ENCODE measurements at places on chromosomes 4 and X.

GRCh38 chr4:45302828-45303227 is 576.5 kb upstream of the GNPDA2 start:
- no peak for DNase-seq

GRCh38 chr4:111066001-111066400 is 443.1 kb upstream of the PITX2 start:
- no peak for DNase-seq

GRCh38 chrX:24506082-24506481 is 41.0 kb downstream of the PDK3 start:
- no peak for DNase-seq

DNA sequence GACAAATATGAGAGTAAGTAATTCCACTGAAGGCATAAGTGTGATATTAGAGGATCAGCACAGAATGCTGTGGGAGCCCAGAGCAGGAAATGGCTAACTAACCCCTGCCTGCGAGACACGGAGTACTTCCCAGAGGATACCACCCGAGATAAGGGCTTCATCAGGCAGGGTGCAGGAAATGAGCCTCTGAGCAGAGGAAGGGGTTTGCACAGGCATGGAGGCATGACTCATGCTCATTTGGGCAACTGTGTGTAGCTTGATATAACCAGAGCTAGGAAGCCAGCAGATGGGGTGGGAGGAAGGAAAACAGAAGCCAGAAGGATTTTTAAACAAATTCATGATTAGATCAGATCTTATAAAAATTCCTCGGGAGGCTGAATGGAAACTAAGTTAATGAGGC is 70.0 kb upstream of the TSPAN5 start:
- DNase-seq: peak; percentile 67

DNA sequence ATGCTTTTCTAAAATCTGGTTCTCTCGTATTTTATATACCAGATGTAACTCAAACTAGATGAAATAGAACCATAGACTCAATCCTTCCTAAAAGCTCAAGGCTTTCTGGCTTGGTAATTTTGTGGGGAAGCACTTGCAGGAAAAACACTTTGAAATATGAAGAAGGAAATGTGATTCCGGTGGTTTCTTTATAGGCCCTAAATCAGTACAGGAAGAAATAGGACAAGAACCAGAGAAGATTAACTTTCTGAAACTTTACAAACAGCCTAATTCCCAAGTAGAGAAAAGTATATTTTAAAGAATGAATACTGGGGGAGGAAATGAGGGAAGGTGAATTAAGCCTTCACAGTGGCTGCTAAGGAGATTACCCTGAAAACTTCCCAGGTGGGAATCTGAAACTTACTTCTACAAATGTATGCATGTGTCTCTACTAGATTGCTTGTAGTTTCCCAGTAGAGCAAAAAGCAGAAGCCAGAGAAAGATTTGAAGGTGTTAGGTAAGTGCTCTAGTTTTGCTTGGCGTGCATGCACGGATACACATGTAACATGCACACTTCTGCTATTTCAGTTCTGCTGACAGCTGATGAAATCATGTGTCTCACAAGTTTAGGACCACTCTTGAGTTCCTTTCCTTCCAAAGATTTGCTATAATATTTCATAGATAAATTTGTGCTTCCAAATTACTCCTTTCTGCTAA is 92.1 kb downstream of the AFF1 start:
- no peak for DNase-seq

- DNase-seq: peak; percentile 87
These were observed 175.9 kb downstream of the SLC39A8 start for GRCh38 chr4:102169345-102169744.

GRCh38 chrX:155235891-155236290 is 19.6 kb downstream of the VBP1 start:
- DNase-seq: no peak

- no peak for DNase-seq
These were observed 94.4 kb upstream of the HPGD start for GRCh38 chr4:174616661-174617060.

DNA sequence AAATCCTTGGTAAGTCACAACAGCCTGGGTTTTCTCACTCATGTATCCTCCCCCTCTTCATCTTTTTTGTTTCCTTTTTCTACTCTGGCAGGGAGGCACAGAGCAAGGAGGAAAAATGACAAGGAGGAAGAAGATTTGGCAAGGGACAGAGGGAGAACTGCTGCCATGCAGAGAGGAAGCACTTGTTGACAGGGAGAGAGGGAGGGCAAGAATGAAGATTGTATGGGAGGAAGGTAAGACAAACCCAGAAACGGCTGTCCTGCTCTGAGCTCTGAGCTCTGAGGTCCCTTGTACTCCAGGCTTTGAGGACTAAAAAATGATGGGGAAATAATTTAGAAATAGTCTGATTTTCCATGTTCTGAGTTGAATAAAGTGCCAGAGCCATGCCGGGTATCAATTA is 123.9 kb downstream of the DCHS2 start:
- DNase-seq: no peak

DNA sequence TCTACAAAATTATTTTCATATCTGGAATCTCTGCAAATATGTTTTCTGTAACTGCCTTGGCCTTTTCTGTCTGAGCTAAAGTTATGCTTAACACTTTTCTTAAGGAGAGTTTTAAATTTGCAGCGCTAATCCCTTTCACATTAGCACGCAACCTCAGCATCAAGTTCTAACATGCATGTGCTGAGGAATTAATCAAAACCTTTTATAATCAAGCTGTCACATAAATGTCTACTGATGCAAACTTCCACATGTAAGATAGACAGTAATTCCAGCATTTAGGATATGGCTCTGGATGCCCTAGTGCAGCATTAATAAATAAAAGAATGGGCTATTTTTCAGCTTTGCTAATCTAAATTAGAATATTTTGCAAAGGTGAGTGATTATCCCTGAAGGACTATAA is 17.5 kb upstream of the NEIL3 start:
- no peak for DNase-seq

GRCh38 chrX:41043674-41044345 is 41.4 kb upstream of the USP9X start:
- no peak for DNase-seq

DNA sequence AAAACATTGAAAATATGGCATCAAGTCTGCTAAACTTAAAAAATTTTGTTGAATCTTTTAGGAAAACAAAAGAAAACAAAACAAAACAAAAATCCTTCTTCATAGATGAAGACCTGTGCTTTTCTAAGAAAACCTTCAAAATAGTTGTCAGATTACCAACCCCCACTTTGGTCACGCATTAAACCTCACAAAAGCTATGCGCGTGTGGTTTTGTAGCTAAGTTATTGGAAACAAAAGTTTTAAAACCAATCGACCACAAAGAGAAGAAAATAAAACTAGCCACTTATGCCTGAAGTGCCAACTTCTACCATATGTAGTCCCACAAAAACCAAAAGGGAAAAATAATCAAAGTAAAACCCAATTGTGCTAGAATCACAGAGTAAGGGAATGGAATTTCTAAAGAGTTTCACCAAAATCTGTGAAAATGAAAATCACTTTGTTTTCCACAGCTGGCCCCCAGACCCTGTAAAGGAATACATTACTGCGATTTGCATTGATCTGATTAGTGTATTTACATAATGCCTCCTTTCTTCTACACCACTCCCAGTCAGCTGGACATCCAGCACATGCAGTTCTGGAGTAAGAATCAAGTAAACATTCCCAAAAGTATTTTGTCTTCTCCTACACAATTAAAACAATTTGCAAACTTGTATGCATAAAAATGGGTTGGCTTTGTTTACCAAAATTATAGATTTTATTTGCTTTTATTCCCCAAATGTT is 330.1 kb upstream of the DKK2 start:
- no peak for DNase-seq

- no peak for DNase-seq
These were observed 173.0 kb upstream of the HAND2 start for GRCh38 chr4:173703021-173703420.

DNA sequence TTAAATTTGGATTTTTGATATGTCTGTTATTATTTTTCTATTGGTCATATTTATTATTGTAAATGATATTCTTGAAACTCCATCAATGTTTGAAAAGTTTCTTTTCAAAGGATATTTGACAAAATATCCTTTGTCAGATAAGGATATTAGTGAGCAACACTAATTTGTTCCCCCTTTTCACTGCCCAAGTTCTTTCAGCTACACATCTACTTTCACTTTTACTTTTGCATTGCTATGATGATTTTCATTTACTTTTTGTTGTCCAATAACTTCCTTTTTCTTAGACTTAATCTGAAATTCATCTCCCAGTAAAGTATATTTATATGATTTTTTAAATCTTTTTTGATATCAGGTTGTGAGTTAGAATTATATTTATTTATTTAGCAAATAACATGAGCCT is 542.3 kb upstream of the ADGRL3 start:
- DNase-seq: no peak

DNA sequence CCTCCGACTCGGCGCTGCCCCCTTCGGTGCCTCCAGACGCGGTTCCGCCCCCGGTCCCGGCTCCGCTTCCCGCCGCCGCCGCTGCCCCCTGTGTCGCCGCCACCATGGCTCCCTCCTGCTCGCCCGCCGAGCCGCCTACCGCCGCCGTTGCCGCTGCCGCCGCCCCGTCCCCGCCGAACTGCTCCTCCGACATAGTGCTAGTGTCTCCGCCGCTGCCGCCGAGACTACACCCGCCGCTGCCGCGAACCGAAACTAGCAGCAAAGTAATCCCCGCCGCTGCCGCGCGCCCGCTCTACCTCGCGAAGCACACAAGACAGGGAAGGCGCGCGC is 340 bp downstream of the HNRNPD start:
- DNase-seq: no peak

DNA sequence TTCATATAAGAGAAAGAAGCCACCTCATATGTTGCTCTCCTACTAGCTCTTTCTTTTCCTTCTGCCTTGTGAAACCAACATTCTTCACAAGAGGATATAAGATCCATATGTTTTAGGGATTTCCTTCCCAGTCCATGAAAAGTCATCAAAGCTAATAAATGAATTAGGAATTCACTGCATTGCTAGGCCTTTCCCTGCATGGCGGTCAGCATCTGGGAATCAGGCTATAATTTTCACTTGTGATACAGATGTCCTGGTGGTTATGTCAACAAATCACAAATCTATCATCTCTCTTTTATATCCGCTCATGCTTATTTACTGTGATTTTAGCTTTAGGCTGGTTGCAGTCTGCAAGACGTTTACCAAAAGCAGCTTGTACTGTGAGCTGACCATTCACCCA is 510.0 kb downstream of the NLGN4X start:
- no peak for DNase-seq

GRCh38 chr4:23741681-23742191 is 148.1 kb downstream of the PPARGC1A start:
- DNase-seq: no peak

GRCh38 chrX:134868771-134869495 is 121.9 kb upstream of the SMIM10 start:
- no peak for DNase-seq

GRCh38 chrX:23644744-23645143 is 22.5 kb upstream of the PRDX4 start:
- DNase-seq: no peak

DNA sequence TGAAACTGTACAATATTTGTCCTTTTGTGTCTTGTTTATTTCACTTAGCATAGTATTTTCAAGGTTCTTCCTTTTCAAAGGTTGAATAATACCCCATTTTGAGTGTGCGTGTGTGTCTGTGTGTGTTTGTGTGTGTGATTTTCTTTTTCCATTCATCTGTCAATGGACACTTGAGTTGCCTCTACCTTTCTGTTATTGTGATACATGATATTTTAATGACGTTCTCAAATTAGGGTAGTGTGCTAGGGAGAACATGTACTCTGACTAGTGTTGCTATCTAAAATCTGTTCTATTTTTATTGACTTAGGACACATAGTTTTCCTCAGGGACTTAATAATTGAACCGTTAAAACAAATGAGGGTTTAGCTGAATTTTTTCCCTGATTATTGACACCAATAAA is 9.9 kb downstream of the MMRN1 start:
- DNase-seq: no peak

DNA sequence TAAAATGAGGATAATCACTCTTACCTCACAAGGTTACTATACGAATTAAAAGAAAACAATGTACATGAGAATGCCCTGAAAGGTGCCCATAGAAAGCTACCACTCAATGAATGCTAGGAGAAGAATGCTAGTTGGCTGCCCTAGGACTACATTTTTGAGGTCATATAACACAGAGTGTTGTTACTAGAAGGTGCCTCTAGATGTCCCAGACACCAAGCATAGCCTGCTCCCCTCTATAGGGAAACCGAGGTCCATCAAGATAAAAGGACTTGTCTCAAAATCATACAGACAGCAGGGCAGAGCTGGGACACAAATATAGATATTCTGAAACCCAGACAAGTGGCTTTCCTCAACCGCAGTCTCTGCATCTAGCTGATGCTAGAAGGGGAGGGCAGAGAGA is 147.0 kb upstream of the ARHGEF9 start:
- no peak for DNase-seq

DNA sequence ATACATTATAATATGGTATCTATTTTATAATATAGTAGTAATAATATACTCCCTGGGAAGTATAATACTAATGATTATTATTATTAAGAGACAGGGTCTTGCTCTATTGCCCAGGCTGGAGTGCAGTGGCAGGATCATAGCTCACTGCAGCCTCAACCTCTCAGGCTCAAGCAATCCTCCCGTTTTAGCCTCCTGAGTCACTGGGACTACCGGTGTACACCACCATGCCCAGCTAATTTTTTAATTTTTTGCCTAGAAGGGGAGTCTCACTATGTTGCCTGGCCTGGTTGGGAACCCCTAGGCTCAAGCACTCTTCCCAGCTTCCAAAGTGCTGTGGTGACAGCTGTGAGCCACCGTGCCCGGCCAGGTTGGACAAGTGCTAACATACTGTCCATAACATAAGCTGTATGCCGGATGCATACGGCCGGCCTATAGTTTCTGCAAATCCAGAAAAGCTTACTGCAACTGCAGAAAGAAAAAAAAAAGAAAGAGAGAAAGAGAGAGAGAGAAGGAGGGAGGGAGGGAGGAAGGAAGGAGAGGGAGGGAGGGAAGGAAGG is 94.2 kb upstream of the PPP2R3B start:
- no peak for DNase-seq
